Stimulated activated CD8-positive, alpha-beta memory T cell treated with anti-CD3 and anti-CD28 coated beads, Interleukin-15, amount 100 ng/mL, for 4 hours (primary cell): ENCODE measurements at places on chromosomes 11 and 22.

DNA sequence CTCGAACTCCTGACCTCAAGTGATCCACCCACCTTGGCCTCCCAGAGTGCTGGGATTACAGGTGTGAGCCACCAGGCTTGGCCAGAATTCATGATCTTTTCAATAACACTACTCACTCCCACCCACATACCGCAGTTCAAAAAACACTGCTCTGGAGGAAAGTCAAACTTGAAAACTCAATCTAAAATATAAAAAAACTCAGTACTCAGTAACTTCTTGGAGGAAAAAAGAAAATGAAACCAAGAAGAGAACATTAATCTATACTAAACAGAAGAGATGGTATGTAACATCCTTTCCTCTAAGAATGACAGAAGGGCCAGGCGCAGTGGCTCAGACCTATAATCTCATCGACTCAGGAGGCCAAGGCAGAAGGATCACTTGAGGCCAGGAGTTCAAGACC is 58.3 kb downstream of the MRTFA start:
- DNase-seq = no peak

- DNase-seq = no peak
Measured at GRCh38 chr11:125933030-125933813, 12.6 kb upstream of the VSIG10L2 start.

- DNase-seq = no peak
Measured at GRCh38 chr11:130706572-130706971, 209.7 kb downstream of the SNX19 start.

- DNase-seq = no peak
Measured at GRCh38 chr11:118194835-118195627, 18.6 kb upstream of the SCN2B start.
